Dermis blood vessel endothelial cell (primary cell): ENCODE measurements at places on chromosomes 11 and 22. TPM values are rescaled to one million over a fixed set of nuclear protein-coding genes. Genes with fewer than 3 reads are reported as not detected.
A peak's percentile ranks its signal among the peaks of the same experiment; 100 is the strongest.

PKNOX2 gene
- total RNA-seq, result not detected in 2 replicates

OVCH2 gene
- total RNA-seq, result not detected in 2 replicates

OR2D2 gene
- 0.17 TPM in 1 of 2 replicates, not detected in the other for total RNA-seq

TCF20 gene
- 25.7 and 29.0 TPM in 2 replicates for total RNA-seq

CHST1 gene
- 15.7 and 23.1 TPM in 2 replicates for total RNA-seq

DNA sequence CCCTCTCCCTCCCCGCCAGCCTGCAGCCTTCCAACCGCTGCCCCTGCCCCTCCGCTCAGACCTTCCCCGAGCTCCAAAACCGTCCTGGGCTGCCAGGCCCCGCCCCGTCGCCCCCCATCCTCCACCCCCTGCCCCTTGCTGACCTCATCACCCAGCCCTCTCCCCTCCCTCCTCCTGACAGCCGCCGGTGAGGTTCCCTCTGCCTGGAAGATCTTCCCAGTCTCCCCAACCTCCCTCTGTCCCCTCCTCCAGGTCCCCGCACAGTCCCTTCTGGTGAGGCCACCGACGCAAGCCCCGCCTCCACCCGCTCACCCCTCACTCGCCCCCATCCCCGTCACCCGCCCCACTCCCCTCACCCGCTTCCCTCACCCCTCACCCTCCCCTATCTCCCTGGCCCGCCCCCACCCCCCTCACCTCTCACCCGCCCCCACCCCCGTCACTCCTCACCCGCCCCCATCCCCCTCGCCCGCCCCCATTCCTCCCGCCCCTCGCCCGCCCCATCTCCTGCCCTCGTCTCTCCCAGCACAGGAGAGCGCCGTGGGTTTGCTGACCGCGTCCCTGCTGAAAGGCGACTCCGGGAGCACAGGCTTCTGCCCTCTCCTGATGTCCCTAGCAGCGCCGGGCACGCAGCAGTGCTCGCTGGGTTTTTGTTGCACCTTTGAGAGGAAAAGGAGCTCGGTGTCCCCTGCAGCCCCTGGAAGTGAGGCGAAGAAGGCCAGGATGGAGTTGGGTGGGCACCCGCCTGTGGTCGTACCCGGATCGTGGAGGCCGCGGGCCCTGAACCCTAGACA lies 16.4 kb upstream of the UPK3A start:
- peak; percentile 26 for DNase-seq

DNA sequence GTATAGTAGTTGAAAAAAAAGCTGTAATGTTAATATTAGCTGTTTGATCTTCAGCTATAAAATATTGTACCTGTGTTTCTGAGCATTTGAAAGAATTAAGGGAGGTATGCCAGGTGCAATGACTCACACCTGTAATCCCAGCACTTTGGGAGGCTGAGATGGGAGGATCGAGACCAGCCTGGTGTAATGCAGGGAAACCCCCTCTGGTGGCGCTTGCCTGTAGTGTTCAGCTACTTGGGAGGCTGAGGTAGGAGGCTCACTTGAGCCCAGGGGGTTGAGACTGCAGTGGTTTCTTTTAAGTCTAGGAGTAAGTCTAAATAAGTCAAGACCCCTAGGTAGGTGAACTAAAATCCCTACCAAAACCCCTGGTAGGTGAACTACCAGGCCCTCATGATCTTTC lies 37.1 kb downstream of the TAF1D start:
- DNase-seq, result no peak

- DNase-seq, result no peak
Observed at GRCh38 chr11:1228921-1229451, 6.1 kb downstream of the MUC5B start.

DNA sequence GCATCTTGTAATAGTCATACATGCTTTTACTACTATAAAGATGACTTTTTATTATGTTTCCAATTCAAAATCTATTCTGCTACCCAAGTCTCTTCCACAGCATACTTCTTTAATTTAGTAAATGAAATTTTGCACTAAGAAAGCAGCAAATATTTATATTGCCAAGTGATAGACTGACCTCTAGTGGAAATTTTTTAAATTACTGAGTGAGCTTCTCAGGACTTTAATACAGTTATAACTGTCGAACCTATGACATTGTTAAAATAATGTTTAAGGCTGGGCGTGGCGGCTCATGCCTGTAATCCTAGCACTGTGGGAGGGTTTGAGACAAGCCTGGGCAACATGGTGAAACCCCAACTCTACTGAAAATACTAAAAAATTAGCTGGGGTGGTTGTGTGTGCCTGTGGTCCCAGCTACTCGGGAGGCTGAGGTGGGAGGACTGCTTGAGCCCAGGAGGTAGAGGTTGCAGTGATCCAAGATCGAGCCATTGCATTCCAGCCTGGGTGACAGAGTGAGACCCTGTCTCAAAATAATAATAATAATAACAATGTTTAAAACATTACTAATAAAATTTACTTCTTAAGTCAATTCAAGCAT lies 27.3 kb downstream of the STK33 start:
- DNase-seq, result peak; percentile 58

GRCh38 chr22:35534091-35534490 lies 6.5 kb upstream of the RASD2 start:
- no peak for DNase-seq

DNA sequence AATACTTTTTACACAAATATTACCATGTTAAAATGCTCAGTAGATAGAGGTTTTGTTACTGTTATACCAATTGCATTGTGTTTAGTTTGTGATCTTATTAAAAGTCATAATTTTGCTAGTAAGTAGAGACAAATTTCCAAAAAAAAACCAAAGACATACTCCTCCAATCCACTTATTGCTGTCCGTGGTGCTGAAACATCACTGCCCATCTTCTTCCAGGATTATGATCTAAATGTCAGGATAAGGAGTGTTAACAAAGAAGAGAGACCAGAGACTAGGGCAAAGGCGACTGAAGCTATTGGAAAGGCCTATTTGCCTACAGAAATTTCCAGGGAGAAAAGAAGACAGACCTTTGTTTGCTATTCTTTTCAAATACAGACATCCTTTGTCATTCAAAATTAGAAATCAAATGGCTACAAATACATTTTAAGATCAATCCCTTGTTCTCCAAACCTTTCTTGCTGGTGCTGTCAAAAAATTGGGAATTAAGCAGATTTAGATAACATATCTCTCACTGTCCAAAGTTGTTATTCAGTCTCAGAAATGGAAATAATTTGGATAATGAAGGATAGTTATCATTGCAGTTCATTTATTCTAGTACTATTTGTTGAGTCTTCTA lies 199.7 kb downstream of the C11orf91 start:
- peak; percentile 68 for DNase-seq
